ENCODE measurements at places on chromosomes 6 and 20. TPM values are rescaled to one million over a fixed set of nuclear protein-coding genes. Genes with fewer than 3 reads are reported as not detected.

GRCh38 chr6:170583756-170584180 lies 669 bp downstream of the PDCD2 start:
- peak overlapping the region; percentile 81 for H3K27ac ChIP-seq
- H3K27me3 ChIP-seq: peaks cover 6% of the 10 kb centered on the region
- peaks cover 28% of the 10 kb centered on the region for H3K36me3 ChIP-seq
- no peak for DNase-seq
- peaks cover 14% of the 10 kb centered on the region for H3K4me1 ChIP-seq
- peak overlapping the region; percentile 89 for H3K4me3 ChIP-seq

- H3K4me3 ChIP-seq: no peak overlapping the region
- peaks cover 2% of the 10 kb centered on the region for H3K27me3 ChIP-seq
- H3K27ac ChIP-seq: no peak overlapping the region
- DNase-seq: no peak
- H3K36me3 ChIP-seq: peaks cover 2% of the 10 kb centered on the region
Measured at GRCh38 chr20:50470264-50470858, 39.8 kb upstream of the PTPN1 start.

Gene PLA2G7
- not detected for total RNA-seq

Gene CEP85L
- 10.4 TPM for total RNA-seq

GRCh38 chr6:98287876-98288275 lies 546.5 kb upstream of the POU3F2 start:
- no peaks in the 10 kb centered on the region for H3K36me3 ChIP-seq
- H3K4me3 ChIP-seq: no peak overlapping the region
- H3K27me3 ChIP-seq: no peaks in the 10 kb centered on the region
- no peak overlapping the region for H3K27ac ChIP-seq
- no peaks in the 10 kb centered on the region for H3K4me1 ChIP-seq

Gene FAM209B
- 0.55 TPM for total RNA-seq

- H3K4me1 ChIP-seq: no peaks in the 10 kb centered on the region
- H3K4me3 ChIP-seq: no peak overlapping the region
- H3K36me3 ChIP-seq: no peaks in the 10 kb centered on the region
Measured at GRCh38 chr20:46291401-46291800, 16.9 kb downstream of the CDH22 start.

Gene RGS17
- 2.9 TPM for total RNA-seq

- H3K27ac ChIP-seq: no peak overlapping the region
- H3K4me1 ChIP-seq: no peaks in the 10 kb centered on the region
- H3K27me3 ChIP-seq: peaks cover 6% of the 10 kb centered on the region
- H3K4me3 ChIP-seq: no peak overlapping the region
- DNase-seq: no peak
Measured at GRCh38 chr6:46756469-46757213, 9.9 kb downstream of the ANKRD66 start.

Measured in osteocyte (in vitro differentiated cells).